ENCODE measurements at places on chromosomes 11 and 22.

DNA sequence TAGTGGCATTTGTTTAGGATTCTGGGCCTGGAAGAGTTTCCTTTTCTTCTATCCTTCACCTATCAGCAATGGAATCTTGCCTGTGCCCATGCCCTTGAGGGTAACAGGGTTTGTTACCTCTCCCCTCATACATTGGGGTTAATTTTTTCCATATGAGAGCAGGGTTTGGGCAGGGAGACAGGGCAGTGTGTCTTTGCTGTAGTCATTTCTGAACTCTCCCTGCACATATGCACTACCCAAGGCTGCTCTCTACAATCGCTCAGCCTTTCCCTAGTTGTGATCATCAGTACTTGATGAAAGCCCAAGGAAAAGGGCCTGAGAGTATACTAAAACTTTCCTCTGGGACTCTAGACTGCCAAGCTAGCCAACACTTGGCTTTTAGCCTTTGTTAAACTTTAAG is 95.7 kb downstream of the LRRC32 start:
- no peak for DNase-seq

GRCh38 chr22:25853501-25854284 is 111.7 kb downstream of the MYO18B start:
- no peak for DNase-seq

GRCh38 chr11:111691176-111691575 is 75.0 kb downstream of the PPP2R1B start:
- no peak for DNase-seq

DNA sequence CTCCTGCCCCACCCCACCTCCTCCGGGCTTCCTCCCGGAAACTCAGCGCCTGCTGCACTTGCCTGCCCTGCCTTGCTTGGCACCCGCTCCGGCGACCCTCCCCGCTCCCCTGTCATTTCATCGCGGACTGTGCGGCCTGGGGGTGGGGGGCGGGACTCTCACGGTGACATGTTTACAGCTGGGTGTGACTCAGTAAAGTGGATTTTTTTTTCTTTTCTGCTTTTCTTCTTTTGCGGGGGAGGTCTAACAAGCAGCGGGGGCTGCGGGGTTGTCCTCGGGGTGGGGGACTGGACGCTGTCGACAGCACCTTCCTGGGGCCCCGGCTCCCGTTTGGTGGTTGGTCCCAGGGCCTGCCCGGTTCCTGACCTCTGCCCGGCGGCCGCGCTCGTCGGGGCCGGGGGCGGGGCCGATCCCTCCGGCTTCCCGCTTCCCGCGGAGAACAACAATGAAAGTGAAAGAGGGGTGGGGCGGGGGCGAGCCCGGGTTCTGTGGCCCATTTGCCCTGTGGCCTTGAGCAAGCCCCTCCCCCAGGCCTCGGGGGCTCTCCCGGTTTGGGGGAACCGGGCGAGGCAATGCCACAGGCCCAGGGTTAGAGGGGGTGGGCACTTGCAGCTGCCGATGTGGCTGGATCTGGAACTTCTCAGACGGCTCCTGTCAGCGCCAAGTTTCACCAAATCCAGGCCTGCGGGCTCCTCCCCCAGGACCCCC is 975 bp upstream of the MDK start:
- DNase-seq, result no peak

DNA sequence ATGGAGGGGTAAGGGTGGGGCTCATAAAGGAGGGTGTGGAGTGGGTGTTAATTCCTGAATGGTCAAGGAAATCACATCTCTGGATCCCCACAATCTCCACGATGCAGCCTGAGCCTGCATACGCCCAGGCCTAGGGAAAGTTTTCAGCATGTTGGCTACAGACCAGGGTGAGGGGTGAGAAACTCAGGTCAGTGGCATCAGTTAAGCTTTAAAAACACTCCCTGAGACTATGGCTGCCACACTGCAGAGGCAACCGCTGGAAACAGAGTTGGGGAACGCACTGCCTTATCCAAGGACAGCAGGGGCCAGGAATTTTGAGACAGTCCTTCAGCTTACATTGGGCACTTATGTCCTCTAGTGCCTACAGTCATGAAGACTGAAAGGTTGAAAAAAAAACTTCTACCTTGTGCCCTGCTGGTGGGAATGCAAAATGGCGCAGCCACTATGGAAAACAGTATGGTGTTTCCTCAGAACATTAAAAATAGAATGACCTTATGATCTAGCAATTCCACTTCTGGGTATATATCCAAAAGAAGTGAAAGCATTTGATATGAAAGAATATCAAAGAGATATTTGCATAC is 19.7 kb downstream of the DKK3 start:
- no peak for DNase-seq

DNA sequence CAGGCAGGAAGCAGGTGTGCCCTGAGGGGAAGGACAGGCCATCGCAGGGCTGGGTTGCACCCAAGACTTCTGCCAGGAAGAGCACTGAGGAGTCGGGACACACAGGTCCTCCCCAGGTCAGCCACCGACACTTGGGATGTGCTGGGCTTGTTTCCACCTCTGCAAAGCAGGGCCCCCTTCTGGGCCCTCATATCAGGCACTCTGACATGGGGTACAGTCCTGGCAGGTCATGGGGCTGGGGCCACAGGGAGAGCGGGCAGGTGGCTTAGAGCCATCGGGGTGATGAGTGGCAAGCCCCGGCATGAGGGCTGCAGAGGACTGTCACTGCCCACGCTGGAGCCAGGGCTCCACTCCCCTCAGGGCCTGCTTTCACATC is 7.9 kb upstream of the ADORA2A start:
- no peak for DNase-seq

- DNase-seq, result no peak
Observed at GRCh38 chr11:117613521-117613920, 183.5 kb downstream of the DSCAML1 start.

GRCh38 chr22:50076646-50077535 is 8.3 kb downstream of the MLC1 start:
- DNase-seq, result no peak

DNA sequence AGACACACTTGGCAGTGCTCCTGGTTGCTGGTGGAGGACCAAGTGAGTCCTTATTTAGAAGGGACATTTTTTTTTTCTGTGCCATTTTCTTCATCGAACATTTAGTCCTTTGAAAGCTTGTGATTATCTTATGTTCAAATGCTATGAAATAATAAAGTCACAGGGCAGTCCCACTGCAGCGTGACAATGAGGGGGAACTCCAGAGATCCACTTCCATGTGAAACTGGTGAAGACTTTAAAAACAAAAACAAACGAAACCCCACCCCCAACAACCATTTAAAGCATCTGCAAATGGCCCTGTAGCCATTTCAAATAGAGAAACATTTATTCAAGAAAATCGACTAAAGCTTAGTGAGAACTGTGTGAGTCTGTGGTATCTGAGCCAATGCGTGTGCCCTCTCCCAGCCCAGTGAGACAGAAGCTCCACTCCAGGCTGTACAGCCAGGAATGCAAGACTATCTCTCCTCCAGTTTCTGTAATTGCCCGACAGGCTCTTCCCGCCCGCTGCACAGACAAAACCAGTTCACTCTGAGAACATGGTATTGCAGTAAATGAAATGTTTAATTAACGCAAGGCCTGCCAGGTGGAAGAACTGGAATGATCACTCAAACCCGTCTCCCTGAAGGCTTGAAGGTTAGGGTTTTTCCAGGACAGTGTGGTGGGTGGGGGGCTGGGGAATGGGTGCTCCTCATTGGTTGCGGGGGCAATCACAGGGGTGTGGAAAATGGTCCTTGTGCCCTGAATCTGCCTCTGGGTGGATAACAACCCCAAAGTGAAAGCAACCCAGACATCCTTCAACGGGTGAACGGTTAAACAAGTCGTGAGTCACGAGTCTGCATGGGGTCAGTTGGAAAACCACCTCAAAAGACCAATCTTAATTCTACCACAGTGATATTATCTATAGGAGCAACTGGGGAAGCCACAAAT is 8.4 kb downstream of the KRTAP5-6 start:
- no peak for DNase-seq

- no peak for DNase-seq
Observed at GRCh38 chr11:74683941-74684481, 47.2 kb downstream of the CHRDL2 start.

DNA sequence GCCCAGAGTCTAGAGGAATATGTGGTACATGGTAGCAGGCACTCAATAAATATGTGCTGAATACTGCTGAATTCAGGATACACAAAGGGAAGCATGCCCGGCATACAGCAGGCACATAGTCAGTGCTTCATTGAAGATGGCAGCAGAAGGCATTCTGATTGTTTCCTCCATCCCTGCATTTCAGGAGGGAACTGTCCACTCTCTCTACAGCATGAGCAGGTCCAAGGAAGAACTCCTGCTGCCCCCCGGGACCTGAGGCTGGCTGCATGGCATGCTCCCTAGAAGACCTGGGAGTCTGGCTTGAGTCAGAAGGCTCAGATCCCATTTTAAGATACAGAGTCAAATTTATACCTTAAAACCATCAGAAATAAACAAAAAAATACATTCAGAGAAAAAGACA is 319.3 kb upstream of the NARS2 start:
- no peak for DNase-seq

GRCh38 chr22:46449116-46449691 is 88.2 kb downstream of the CELSR1 start:
- DNase-seq, result no peak

DNA sequence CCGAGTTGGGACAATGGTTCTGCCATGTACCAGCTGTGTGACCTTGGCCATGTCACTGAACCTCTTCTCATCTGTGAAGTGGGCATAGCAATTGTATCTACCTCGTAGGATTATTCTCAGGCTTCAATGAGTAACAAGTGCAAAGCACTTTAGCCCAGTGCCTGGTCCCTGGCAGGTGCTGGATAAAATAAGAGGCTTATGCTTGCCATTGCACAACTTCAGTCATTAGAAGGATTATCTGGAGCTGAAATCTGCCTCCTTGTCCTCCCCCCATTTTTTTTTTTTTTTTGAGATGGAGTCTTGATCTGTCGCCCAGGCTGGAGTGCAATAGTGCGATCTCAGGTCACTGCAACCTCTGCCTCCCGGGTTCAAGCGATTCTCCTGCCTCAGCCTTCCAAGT is 7.2 kb downstream of the SMTNL1 start:
- DNase-seq, result no peak

DNA sequence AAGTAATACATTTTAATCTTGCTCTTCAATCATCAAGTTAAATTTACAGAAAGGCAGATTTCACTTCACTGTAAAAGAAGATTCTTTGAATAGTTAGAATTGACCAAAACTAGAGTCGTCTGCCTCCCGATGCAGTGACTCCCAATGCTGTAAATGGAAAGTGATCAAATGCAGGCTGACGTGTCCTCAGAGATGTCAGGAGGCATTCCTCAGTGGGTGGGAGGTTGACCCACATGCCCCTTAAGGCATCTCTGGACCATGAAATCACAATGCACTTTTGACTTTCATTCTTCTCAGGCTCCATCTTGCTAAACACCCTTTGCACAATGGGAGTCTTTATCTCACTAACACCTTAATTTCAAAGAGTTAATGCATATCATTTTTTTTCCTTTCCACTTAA is 19.0 kb upstream of the CECR2 start:
- DNase-seq, result no peak

DNA sequence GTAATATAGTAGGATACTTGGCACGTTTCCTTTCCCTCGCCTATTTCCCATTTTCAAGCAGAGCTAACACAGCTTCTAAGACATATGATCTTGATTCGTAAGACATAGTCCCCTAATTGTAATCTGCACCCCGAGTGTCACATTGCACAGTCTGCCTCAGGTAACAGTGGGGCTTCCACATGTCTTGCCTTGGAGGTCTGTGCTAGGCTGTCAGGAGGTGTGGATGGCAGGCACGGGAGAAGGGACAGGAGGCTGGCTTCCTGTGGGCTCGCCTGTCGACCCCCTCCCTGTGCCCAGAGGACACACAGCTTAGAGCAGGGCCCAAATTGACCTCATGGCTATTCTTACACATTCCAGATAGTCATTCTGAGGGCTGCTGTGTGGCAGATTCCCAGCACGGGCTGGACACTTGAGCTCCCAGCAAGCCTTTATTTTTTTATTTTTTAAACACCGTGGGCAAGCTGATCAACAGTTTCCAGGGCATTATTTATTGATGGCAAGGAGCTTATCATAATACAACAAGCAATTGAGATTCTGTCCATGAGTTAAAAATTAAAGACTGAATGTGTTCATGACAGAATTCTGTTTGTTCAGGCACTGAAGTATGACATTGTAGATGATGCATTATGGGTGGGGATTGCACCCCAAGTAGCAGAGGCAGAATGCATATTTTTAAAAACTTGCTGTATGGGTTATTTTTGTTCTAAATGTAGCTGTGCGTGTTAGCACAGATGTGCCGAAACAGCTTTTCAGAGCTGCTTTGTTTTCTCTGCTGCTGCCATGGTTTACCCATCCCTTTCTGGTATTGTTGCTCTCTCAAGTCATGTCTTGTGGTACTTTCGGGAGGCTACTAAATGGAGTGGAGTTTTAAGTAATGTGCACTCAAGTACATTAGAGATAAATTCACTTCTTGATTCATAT is 113.0 kb downstream of the ATXN10 start:
- DNase-seq, result no peak

DNA sequence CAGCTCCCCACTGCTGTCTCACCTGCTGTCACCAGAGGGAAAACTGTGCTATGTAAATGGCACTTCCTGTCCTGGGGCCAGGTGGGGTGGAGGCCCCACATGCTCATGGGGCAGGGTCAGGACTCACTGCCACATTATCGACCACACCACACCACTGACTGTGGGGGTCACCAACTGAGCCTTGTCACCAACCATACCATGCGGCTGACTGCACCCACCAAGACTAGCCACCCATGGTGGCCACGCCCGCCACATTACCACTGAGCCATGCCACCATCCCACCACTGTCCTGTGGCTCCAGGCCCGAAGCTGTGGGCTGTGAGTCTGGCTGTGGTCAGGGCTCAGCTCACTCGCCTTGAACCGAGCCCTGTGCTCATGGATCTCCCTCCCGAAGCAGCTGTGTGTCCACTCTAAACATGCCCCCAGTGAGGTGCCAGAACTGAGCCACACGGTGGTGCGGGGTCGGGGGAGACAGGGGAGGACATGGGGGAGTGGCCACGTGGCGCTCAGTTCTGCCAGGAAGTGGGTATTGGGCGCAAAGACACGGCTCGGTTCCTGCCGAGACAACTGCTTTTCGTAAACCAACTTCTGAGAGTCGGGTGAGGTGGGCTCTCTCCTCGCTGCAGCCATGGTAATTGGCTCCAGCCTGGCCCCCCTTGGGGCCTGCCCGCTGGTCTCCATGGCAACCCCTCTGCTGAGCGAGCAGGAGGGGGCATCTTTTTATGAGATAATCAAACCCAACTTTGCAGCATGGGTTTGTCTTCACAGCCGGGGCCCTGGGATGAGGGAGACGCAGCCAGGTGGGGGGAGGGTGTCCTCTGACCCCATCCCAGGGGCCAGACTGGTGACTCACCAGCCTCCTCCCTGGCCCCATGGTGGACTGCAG is 23.2 kb downstream of the RTN4R start:
- no peak for DNase-seq
